ENCODE measurements at places on chromosomes 12 and 14.

DNA sequence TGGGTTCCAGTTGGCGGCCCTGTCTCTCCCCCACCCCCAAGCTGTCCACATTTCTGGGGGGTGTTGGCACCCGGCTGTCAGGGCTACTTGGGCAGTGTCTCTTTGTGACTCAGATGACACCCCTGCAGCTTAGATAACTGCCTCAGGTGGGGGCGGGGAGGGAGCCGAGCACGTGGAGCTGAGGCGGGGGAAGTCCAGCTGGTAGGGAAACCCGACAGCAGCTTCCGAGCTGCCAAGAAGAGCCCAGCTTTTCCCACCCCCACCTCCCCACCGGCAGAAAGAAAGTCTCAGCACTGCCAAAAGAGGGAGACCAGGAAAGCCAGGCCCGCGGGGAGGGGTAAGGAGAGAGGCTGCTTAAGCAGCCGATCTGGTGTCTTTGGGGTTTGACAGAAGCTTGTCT lies 1.4 kb downstream of the LRTM2 start:
- DNase-seq: no peak

- DNase-seq: no peak
Measured at GRCh38 chr14:68655021-68655831, 137.6 kb downstream of the ZFP36L1 start.

- no peak for DNase-seq
Measured at GRCh38 chr12:109274381-109274780, 34.7 kb downstream of the FOXN4 start.

DNA sequence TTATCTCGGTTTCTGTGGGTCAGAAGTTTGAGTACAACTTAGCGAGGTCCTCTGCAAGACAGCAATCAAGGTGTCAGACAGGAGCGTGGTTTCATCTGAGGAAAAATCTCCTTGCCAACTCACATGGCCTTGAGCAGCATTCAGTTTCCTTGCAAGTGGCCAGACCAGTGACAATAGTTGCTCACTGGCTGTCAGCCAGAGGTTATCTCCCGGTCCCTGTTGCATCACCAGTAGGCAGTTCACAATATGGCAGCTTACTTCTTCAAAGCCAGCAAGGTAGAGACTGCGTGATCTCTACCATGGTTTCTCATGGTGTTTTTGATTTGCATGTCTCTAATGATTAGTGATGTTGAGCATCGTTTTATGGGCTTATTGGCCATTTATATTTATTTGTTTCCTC lies 143.8 kb upstream of the DAAM1 start:
- no peak for DNase-seq

- no peak for DNase-seq
Measured at GRCh38 chr14:23079716-23080115, 15.2 kb downstream of the ACIN1 start.

- DNase-seq: no peak
Measured at GRCh38 chr12:71400481-71400880, 39.1 kb upstream of the LGR5 start.

DNA sequence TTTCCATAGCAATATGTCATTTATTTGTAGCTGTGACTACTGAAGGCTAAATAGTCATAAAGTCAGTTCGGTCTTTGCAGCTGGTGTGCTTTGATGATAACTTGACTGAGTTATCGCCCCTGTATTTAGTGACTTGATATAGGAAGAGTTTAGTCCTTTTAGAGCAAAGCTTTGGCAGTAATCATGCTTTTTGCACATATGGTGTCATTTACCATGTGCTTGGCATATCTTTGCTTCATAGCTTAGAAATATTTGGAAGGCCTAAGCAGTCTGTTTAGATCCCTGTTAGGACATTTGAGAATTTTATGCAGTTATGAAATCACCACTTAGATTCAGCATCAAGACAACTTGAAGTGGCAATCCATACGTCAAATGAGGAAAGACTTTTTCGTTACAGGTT lies 31.6 kb downstream of the POLR3B start:
- DNase-seq: no peak

DNA sequence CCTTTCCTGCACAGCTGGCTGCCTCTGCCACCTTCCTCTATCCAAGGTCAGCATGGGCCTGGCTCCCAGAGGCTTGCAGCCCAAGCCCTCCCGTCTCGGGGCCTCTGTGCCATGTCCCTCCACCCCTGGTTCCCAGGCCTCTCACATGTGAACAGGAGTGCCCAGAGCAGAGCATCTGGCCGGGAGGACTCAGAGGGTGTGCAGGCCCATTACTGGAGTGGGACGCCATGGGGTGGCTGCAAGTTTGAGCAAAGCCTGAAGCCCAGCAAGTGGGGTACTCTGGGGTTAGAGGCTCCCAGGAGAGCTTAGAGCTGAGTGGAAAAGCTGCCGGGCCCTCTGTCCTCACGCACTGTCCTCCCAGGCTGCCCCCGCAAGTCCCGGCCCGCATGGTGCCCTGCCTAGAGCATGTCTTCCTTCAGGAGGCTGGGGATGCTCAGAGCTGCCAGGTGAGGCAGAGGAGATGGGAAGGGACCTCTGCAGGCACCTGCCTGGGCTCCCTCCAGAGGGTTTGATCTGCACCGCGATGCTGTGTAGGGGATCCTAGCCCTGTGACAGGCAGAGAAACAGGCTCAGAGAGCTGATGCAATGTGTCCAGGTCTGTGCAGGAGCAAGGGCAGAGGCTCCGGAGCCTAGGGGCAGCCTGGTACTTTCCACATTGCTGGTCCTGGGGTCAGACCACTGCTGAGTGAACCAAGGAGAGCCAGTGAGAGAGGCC lies 39.8 kb downstream of the DIO3 start:
- DNase-seq: no peak

- no peak for DNase-seq
Measured at GRCh38 chr12:99658671-99659349, 11.3 kb downstream of the GARIN6 start.

Measured in SW 1271 (cell line).